Bronchial epithelial cell (primary cell): ENCODE measurements at places on chromosomes 11 and 22. TPM values are rescaled to one million over a fixed set of nuclear protein-coding genes. Genes with fewer than 3 reads are reported as not detected.

The KCNK4 gene
- under 0.01 TPM in 1 of 2 replicates, not detected in the other for total RNA-seq

The POU2AF2 gene
- not detected in 2 replicates for total RNA-seq

- DNase-seq: no peak
Measured at GRCh38 chr11:45704635-45705034, 39.2 kb upstream of the CHST1 start.

DNA sequence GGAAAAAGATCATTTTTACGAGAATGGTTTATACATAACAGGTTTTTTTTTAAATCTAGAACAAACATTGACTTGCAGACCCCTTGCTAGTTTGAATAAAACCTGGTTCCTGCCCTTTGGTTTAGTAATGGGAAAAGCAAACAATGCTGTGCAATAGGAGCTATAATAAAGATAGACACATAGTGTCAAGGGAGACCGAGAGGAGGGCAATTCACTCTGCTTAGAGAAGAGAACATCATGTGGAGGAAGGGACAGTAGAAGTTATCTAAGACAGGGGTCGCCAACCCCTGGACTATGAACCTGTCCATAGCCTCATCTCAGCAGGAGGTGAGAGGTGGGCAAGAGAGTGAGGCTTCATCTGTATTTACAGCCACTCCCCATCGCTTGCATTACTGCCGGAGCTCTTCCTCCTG, 7.0 kb upstream of the RDX start:
- DNase-seq: no peak

DNA sequence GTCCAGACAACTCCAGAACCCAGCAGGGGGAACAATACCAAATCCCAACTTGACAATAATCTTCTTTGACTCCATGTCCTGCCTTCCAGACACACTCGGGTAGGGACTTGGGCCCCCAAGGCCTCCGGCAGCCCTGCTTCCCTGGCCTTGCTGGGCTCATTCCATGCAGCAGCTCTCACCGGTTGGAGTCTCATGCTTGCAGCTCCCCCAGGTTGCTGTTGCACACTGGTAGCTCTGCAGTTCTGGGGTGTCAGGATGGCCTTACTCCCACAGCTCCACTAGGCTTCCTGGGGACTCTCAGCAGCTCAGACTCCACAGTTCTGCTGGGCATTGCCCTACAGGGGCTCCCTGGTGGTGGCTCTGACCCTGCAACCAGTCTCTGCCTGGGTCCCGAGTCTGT, 42.8 kb downstream of the ST3GAL4 start:
- no peak for DNase-seq

DNA sequence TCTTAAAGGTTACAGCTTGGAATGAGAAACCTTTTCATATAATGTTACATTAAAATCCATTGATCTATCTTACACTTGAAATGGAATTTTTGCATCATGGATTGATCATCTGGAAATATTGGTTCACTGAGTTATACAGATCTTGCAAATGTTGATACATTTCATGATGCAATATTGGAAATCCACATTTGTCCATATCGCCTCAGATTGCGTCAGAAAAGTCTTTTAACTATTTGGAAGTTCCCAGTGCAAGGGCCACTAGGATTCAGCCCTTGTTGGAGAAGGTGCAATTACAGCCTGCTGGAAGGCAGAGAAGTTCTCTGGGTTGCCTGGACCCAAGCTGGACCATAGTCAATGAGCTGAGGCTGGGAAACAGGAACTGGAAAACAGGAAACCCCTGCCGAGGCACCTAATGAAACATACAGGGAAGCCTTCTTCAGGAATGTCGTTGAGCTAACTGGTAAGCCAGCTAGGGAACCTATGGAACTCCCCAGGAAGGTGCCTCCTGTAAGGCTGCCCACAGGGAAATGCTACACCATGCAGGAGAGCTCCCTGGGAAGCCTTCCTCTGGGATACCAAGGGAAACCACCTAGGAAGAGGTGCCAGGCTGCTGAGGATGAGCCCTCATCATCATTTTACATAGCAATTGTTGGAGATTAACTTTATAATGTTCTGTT, 600.4 kb upstream of the CADM1 start:
- DNase-seq: no peak

DNA sequence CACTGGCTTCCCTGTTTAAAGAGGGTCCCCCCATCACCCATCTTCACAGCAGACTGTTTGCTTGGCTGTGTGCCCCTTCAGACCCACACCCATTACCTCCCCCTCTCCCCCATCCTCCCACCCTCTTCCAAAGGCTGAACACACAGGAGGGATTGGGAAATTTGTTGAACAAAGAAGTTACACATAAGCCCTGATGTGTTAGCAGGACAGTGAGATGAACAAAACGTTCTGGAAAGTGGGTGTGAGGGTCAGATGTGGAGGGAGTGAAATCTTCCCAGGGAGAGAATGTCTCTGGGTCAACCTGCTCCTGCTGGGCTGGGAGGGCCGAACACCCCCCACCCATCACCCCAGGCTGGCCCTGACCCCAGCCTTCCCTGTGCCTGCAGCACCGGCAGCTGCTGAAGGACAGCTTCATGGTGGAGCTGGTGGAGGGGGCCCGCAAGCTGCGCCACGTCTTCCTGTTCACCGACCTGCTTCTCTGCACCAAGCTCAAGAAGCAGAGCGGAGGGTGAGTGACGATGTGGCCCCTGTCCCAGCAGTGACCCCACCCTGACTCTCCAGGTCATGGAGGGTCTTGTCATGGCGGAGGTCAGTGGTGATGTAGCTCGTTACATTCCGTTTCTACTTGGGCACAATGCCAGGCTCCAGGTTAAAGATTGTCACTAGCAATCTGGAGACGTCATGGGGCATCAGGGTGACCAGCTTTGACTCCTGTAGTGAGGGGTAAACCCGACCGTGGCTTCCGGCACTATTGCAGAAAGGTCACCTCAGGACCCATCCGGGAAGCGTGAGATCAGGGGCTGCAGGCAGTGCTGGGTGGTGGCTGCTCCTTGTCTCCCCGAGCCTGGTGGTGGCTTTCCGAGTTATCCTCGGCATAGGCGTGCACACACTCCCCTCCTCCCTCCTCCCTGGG, 103.5 kb downstream of the BCR start:
- no peak for DNase-seq

DNA sequence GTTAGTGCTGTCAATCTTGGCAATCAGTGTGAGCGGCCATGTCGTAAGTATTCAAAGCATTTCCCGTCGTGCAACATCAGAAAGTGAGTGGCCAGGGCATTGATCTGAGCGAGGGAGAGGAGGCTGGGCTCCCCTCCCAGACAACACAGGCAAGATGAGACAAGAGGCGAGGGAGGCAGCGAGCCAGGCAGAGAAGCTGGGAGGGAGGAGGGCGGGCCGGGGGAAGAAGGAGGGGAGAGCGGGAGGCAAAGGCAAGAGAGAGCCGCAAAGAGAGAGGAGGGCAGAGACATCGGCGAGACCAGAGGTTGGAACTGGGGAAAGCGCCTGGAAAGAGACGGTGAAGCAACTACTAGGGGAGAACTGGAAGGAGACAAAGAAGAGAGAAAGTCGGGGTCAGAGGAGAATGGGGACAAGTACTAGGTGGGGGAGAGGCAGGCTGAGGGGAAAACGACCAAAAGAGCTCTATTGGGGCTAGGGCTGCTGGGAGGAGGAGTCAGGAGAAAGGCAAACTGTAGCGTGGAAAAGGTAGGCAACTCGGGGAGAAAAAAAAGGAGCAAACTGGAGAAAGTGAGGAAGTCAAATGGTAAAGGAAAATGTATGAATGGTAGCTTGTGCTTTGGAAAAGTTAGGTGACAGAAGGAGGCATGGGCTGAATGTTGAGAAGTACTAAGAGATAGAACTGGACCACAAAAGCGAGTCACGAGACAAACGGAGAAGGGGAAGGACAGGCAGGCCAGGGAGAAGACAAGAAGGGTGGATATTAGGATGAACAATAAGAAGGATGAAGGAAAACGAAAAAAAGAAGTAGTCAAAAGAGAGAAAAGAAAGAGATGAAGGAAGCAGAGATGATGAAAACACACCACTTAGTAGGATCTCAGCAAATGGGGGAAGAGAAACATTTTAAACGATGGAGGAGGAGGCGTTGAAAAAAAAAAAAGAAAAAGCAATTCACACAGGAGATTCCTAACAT, 130.5 kb upstream of the C11orf58 start:
- peak; percentile 80 for DNase-seq

The SOX10 gene
- not detected in 2 replicates for total RNA-seq

- DNase-seq: no peak
Measured at GRCh38 chr11:133911171-133911570, 45.6 kb downstream of the IGSF9B start.

The NAALADL1 gene
- total RNA-seq: 16.6 and 22.7 TPM in 2 replicates

GRCh38 chr22:23256986-23257888, 76.9 kb downstream of the BCR start:
- DNase-seq: peak; percentile 31

DNA sequence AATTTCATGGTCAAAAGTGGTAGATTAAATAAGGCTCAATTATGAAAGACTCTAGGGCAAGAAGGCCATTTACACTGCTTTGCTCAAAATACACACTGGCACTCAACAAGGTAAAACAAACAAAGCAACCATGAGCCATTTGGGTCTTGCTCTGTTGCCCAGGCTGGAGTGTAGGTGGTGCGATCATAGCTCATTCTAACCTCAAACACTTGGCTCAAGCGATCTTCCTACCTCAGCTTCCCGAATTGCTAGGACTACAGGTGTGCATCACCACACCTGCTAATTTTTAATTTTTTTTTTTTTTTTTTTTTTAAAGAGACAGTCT, 10.9 kb upstream of the AGBL2 start:
- no peak for DNase-seq

DNA sequence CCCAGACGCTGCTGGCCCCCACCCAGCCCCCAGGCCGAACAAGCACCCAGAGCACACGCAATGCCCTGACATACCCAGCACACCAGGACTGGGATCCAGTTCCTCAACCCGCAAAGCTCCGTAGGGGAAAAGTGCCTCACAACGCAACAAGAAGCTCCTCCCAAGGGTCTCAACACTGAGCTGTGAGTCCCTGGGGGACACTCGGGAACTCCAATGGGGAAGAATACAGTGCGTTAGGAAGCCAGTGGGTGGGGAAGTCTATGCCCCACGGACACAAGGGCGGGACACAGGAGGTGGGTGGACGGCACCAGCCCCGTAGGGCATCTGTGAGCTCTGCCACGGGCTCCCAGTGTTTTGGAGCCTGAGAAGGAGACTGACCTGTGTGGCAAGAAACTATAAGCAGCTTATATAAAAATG, 1.6 kb downstream of the DEAF1 start:
- DNase-seq: no peak
